AG08396 (cell line): ENCODE measurements at places on chromosomes 16 and 17.
A peak's percentile ranks its signal among the peaks of the same experiment; 100 is the strongest.

DNA sequence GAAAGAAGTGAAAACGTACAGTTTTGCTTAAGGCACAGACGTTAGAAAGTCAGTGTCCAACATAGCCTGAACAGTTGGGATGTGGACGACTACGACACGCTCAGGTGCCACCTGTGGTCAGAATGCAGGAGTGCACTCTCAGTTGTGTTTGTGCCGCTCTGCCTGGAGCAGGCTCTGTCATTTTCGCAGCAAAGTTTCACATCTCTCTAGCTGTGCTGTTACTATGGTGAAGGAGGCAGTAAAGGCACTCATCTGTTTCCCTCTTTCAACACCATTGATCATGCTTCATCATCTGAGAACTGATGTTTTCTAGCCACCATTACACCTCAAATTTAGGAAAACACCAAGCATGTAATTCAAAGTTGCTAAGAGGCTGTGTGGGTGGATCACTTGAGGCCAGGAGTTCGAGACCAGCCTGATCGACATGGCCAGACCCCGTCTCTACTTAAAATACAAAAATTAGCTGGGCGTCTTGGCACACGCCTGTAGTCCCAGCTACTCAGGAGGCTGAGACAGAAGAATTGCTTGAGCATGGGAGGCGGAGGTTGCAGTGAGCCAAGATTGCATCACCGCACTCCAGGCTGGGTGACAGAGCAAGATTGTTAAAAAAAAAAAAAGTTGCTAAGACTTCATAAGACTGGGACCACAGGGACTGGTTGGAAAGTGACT is 44.9 kb upstream of the DNAJA2 start:
- DNase-seq = peak; percentile 43

- DNase-seq = no peak
Measured at GRCh38 chr17:30550512-30551273, 73.5 kb downstream of the GOSR1 start.

DNA sequence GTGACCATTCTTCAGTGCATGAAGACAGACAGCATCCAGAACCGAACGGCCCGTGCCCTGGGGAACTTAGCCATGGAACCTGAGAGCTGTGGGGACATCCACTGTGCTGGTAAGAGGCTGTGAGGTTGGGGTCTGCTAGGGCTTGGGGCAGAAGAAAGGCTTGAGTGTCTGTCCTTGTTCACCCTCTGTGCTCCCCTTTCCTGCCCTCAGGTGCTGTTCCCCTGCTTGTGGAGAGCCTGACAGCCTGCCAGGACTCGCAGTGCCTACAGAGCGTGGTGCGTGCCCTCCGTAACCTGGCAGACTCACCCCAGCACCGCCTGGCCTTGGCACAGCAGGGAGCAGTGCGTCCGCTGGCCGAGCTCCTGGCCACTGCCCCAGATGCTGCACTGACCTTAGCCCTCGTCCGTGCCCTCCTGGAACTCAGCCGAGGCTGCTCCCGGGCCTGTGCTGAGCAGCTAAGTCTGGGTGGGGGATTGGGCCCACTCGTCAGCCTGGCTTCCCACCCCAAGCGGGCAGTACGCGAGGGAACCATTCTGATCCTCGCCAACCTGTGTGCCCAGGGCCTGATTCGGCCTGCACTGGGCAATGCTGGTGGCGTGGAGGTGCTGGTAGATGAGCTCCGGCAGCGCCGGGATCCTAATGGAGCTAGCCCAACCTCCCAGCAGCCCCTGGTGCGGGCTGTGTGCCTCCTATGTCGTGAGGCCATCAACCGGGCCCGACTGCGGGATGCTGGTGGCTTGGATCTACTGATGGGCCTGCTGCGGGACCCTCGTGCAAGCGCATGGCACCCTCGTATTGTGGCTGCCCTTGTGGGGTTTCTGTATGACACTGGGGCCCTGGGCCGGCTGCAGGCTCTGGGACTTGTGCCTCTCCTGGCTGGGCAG is 2.9 kb downstream of the ARMC5 start:
- no peak for DNase-seq

GRCh38 chr16:23920899-23921298 is 85.1 kb downstream of the PRKCB start:
- DNase-seq = no peak

DNA sequence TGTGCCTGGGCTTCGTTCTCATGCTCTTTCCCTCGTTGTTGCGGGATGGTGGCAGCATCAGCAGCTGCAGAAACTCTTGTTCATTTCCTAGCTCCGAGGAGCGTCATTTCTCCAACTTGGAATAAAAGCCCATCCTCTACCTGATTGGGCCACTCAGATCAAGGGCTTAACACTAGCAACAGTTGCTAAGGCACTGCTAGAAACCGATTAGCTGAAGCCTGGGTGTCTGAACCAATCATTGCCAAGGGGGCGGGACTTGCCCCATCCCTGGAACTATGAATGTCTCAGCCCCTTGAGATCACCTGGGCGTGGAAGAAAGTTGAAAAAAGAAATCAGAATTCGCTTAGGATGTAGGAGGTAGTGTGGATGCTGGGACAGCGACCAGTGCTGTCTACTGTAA is 145.3 kb downstream of the FOXL1 start:
- DNase-seq = no peak

DNA sequence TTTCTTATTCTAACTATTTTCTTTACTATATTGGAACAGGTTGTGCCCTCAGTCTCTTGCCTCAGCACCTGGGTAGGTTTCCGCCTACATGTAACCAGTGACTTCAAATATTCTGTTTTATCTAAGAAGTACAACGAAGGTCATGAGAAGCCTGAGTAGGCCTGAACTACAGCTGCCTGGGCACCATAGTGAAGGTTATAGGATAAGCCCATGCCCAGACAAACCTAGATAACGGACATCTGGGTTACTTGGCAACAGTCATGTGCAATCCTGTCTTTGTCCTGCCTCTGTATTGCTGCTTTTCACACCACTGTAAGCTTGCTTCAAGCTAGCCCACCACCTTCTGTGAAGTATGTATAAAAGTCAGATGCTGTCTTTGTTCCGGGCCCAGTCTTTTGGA is 25.4 kb upstream of the ARL4D start:
- no peak for DNase-seq

DNA sequence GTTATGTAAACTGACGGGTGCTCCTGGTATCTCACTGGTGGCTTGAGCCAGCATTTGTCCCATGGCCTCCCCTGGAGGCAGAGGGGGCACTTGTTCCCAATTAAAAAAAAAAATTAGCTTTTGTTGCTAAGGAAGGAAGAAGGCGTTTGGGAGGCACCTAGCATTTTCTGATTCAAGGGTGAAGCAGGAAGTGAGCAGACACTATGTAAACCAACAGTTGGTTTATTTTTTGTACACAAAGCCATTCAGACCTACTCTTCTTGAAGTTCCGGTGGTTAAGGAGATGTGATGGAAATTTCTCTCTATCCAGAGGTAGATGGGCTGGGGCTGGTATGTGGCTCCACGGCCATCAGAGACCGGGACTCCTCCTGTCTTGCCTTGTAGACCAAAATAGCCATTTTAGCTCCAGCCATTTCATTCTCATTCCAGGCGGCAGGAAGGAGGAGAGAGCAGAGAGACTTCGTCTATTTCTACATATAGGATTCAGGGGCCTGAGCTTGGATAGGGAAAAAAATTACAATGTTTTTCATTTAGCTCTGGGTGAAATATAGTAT is 103.0 kb downstream of the SNX29 start:
- no peak for DNase-seq

DNA sequence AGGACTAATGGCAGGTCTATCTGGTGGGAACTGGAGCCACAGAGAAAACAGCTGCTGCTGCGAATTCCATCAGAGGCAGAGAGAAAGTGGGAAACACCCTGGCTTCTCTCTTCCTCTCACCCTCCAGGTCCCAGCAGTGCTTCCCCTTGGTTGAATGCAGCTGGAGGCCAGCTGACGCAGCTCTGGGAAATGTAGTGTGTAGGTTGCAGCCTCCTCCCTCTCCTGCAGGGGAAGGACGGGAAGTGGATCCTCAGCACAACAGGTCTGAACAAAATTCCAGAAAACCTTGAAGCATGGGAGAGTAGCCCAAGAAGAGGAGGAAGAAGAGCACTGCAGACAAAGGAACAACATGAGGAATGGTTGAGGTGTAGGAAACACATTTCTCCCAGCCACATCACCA is 67.8 kb upstream of the MMP2 start:
- no peak for DNase-seq

DNA sequence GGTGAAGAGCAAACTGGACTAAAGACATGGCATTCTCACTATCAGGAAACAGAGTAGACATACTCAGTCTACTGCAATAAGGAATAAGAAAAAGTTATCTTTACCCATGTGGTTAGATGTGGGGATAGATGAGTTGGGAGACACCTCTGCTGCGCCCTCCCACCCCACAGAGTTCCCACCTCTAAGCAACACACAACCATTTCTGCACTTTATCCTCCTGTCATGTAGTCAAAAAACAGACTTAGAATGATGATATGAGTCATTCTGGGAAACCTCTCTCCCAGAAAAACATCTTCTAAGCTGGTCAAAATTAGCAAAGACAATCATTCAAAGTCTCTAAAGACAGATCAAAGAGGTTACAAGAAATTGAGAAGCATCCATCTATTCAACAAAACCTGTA is 94.9 kb downstream of the CACNG1 start:
- no peak for DNase-seq

GRCh38 chr16:75798714-75799113 is 72.4 kb upstream of the CPHXL start:
- no peak for DNase-seq

DNA sequence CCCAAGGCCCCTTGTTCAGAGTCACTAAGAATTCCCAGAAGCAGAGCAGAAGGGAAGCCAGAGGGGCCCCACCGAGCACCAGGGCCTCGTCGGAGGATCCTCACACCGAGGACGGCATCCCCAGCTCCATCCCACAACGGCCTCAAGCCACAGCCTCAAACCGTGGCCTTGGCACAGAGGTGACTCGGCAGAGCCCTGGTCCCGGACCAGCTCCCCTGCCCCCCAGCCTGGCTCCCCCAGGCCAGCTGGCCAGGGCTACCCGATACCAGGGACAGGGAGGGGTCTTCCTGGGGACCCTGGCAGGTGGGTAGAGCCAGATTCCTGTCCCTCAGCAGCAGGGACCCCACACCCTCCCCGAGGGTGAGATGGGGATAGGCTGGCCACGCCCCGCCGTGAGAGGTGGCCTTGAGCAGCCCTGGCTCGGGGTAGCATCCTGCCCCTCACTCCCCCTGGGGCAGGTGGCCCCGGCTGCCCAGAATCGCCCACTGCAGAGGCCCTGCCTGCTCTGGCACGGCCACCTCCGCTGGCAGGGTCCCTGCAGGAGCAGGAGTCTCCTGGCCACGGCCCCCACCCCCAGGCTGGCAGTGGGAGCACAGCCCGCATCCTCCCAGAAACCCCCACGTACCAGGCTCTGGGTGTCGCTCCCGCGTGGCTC is 5.6 kb upstream of the PVALEF start:
- DNase-seq = no peak
